ENCODE measurements at places on chromosomes 4 and X.

DNA sequence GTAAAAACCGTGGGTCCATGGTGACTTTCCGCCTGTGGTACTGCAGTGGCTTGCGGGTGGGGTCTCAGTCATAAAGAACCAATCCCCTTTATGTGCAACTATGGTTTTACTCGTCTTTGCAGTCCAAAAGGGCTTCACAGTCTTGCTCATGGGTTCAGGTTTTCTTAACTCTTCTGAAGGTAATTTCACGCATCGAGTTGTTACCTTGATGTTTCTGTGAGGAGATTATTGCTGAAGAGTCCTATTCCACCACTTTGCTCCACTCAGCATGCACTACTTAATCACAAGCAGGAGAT is 41.5 kb downstream of the F8 start:
- no peak for DNase-seq

- DNase-seq: no peak
These were observed 465.9 kb downstream of the MID1IP1 start for GRCh38 chrX:39267176-39267575.

DNA sequence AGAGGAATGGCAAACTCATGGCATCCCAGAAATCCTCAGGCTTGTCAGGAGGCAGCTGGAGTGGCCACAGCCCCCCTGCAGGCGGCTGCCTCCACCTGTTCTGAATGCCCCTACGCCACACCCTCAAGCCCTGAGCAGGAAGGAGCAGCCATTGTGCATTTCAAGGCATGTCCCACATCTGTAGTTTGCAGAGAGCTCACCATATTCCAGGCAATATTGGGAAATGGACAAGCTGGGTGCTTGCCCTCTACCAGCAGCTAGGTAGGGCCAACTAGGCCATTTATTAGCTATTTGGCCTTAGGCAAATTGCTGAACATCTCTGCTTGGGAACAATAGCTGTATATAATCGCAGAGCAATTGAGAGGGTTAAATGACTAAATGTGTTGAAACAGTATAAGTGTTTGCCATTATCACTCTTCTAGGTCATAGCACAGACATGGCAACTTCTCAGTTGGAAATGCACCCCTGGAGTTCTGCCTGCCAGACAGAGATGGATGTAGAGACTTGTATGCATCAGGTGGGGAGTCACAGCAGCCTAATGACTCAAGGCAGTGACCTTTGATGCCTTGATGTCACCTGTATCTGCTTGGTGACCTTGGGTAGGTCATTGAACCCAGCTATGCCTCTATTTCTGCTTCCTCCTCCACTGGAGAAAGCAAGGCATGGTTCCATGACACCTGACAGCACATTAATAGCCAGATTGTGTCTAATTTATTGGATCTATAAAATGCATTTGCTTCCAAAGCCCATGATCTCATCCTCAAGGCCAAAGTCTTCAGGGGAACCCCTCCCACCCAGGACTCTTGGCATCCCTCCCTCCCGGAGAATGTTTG is 52.8 kb downstream of the FHDC1 start:
- DNase-seq: no peak

- DNase-seq: no peak
These were observed 230.2 kb downstream of the MID1 start for GRCh38 chrX:10390187-10390586.

DNA sequence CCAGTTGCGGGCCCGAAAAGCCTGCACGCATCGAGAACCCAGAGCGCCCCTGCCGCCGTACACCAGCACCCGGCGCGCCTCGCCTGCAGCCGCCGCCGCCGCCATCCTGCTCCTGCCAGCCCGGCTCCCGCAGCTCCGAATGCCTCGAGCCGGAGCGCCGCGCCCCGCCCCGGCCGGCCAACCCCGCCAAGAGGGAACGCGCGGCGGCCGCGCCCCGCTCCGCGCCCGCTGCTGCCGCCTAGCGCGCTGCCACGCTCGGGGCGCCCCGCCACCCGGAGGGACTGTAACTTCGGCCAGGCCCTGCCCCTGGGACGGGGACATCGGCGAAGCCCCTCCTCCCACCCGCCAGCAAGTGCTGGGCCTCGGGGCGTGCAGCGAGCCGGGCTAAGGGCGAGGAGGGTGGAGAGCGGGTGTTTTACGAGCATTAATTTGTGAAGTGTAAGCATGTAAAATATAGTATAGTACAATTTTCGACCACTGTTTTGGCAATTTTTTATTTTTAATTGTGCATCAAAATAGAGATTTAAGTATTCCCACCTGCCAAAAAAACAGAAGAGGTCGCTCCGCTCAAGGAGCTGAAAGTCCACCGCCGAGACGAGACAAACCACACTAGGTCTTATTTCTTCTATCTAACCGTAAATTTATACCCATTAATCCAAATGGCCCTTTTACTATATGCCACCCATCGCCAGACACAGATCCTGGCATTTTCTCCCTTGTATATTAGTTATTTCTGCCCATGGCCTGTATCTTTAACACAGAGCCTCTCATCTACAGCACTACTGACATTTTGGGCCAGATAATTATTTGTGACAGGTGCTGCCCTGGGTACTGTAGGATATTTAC is at the start of gene QDPR:
Gene QDPR (minus strand): TSS at position 141 of the 846 bp plus-strand sequence. CDS start 36 bp downstream, at position 105.
- peak; percentile 24 for DNase-seq

GRCh38 chr4:140090215-140090731 is 63.7 kb downstream of the MAML3 start:
- no peak for DNase-seq

DNA sequence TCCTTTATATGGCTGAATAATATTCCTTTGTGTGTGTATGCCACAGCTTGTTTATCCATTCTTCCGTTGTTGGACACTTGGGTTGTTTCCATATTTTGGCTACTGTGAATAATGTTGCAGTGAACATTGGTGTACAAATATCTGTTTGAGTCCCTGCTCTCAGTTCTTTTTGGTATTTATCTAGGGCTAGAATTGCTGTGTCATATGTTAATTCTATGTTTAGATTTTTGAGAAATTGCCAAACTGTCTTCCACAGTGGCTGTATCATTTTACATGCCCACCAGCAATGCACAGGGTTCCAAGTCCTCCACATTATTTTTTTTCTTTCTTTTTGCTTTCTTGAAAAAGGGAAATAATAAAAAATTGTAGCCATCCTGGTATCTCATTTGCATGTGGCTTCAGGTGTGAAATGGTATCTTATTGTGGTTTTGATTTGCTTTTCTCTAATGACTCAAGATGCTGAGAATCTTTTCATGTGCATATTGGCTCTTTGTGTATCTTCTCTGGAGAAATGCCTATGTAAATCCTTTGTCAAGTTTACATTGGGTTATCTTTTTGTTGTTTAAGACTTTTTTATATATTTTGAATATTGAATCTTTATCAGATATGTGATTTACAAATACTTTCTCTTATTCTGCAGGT is 129.7 kb downstream of the RAPGEF2 start:
- DNase-seq: no peak

GRCh38 chr4:69075061-69075792 is 21.0 kb upstream of the UGT2B7 start:
- DNase-seq: no peak

DNA sequence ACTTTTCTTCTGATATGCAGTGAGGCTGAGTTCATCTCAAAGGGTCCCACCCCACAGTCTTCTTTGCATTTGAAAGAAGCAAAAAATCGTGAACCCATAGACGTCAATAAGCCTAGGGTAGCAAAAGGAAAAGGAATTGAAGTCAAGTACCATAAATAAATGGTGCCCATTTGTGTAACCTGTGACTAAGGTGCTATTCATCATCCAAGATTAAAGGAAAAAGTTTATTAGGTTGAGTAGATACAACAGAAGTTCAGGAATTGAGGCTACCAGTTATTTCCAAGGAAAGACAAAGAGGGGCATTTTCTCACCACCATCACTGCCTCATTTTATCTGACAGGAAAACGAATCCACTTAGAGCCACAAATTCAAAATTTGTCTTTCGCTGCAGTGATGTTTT is 18.8 kb upstream of the GRSF1 start:
- DNase-seq: no peak

- DNase-seq: no peak
These were observed 523.6 kb downstream of the TRAM1L1 start for GRCh38 chr4:116561768-116562167.

- DNase-seq: no peak
These were observed at the start of gene NHS for GRCh38 chrX:17374619-17375366. NHS (plus strand) TSS chrX:17375200; CDS start chrX:17375758, 558 bp downstream.

GRCh38 chrX:6225911-6226595 is 2.6 kb downstream of the NLGN4X start:
- no peak for DNase-seq

- no peak for DNase-seq
These were observed 1.2 kb downstream of the NPNT start for GRCh38 chr4:105896461-105896942.

GRCh38 chrX:9677098-9677739 is 88.4 kb downstream of the GPR143 start:
- DNase-seq: no peak

DNA sequence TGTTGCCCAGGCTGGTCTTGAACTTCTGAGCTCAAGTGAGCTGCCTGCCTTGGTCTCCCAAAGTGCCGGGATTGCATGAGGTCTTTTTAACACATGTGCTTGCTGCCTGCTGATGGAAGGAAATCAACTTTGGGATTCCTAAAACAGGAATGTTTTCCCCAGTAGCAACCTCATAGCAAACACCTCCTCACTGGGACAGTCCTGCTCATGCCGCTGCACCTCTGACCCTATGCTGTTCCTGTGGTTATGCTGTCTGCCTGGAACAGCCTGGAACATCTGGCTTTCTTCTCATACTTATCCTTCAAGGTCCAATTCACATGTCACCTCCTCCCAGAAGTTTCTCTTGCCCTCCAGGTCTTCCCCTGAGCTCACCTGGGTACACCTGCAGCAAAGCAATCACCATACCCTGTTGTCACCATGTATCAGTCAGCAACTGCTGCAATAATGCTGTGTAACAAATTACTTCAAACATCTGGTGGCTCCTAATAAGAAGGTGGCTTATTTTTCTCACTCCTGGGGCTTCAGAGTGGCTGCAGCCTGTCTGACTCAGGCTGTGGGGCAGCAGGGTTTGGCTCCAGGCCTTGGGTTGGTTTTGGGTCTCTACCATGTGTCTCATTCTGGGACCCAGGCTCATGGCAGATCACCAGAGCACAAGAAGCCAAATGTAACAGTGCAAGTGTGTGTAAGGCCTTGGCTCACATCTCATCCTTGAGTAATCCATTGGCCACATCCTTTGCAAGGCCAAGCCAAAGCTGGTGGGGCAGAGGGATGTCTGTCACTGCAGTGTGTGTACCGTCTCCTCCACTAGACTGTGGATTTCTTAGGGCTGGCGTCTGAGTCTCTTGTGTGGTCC is 59.4 kb upstream of the SORCS2 start:
- no peak for DNase-seq

- DNase-seq: no peak
These were observed 1.2 kb upstream of the CDK16 start for GRCh38 chrX:47217121-47217851.

DNA sequence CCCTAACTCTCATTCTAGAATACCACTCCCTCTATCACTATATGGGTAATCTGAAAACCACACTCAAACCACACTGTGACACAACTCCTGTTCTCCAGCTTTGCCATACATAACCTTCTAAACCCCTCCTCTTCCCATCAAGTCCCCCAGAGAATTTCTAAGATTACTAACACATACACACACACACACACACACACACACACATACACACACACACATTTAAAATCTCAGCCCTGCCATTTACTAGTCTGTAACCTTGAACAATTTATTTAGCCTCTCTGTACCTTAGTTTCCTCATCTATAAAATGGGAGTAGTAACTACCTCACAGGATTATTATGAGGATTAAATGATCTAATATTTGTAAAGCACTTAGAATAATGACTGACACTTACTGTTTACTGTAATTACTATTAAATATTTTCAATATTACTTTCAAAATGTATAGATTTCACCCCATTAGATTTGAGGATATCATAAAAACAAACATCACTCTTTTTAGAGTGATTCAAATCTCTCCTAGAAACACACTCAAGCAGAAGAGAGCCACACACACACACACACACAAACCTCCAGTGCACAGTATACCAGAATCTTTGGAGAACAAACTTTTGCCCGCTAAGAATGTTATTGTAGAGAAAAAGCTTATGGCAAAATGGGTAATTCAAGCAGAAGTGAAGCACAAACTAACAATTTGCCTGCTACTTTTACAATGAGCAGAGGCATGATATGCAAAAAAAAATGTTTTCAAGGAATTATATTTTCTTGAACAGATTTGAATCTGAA is 3.8 kb downstream of the ANKRD50 start:
- DNase-seq: no peak

- no peak for DNase-seq
These were observed 2.2 kb downstream of the MID2 start for GRCh38 chrX:107827852-107828251.

- no peak for DNase-seq
These were observed 287.2 kb downstream of the DTHD1 start for GRCh38 chr4:36568575-36568974.

DNA sequence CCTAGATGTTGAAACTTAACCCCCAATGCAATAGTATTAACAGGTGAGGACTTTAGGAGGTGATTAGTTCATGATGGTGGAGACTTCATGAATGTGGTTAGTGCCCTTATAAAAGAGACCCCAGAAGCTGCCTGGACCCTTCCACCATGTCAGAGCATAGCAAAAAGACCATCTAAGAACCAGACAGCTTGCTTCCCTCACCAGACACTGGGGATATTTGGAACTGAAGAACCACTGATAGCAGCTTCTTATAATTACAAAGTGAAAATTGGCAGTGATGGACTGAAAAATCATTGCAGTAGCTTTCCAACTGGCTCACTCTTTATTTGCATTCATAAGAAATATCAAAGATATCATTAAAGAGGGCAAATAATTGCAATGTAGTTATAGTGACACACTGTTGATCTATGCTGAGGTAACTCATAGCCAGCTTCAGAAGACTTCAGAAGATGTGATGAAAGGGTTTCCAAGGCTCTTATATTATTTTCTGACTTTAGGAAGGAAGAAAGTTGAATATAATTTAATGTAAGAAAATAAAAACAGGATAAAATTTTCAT is 5.8 kb downstream of the RASSF6 start:
- DNase-seq: no peak

DNA sequence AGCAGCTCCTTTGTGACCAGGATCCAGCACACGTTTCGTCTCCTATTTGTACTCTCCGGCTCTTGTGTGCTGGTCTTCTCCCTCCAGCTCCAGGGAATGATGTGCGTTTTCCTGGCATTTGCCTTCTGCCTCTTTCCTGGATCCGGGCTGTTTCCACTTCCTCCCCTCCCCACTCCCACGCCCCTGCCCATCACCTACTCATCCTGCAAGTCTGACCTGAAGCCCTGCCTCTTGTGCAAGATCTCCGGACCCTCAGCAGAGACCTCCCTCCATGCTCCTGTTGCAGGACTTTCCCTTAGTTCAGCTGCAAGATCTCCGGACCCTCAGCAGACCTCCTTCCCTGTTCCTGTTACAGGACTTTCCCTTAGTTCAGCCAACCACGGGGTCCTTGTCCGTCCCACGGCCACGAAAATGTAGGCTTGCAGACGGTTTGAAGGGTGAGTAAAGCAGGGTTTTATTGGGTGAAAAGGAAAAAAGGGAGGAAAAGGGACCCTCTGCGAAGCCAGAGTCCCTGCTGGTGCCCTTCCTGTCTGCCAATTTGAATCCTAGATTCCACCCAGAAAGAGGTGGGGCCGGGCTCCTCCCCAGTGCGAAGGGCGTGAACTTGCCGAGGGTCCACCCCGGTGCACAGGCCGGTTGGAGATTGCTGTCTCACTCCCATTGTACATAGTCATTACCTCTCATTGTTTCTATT is 74.4 kb upstream of the IRF2 start:
- no peak for DNase-seq

GRCh38 chr4:46404981-46405380 is 15.1 kb upstream of the GABRA2 start:
- DNase-seq: no peak

GRCh38 chrX:117522725-117523700 is 593.6 kb downstream of the KLHL13 start:
- DNase-seq: no peak

GRCh38 chr4:159150821-159151390 is 48.0 kb downstream of the RAPGEF2 start:
- DNase-seq: no peak
